ENCODE measurements at places on chromosomes 12 and 14.

DNA sequence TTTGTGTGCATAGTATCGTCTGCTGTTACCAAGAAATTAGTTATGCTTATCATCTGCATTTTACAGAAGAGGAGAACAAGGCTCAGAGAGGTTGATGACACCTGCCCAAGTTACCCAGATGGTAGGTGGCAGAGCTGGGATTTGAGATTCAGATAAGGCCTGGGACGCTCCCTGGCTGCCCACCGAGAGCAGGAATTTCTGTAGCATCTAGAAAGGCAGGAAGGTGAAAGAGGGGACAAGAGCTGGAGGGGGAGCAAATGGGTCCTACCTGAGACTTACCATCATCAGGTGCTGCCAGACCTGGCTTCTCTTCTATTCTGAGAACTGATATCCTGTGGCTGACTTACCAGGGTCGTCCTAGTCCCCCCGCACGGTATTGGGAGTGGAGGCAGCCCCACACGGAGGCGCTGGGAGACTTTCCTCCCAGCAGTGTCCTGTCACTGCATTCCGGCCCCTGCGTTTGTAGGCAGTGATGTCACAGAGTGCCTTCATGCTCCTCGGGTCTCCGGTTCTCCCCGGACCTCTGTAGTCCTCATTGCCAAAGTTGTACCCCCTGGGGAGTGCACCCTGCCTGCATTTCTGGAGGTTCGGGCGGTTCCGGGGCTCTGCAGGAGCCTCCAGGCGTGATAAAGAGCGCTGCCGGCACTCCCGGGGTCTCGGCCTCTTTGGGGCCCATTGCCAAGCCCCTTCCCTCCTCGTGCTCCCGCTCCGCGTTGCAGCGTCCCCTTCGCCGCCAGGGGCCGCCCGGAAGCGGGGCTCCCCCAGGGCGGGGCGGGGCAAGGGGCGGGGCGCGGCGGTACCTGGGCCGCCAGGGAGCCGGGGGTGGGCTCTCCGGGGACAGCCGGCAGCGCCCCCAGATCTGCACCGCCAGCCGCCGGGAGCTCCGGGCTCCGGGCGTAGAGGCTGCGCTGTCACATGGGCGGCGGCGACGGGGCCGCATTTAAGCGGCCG, at the start of gene CABP1:
Gene CABP1, plus strand, starts transcription at position 856 of the 951 bp plus-strand sequence. Its CDS starts 60 bp downstream, at position 916.
- DNase-seq, result peak; percentile 35

GRCh38 chr12:107610021-107610859, 75.4 kb upstream of the PWP1 start:
- peak; percentile 16 for DNase-seq

- no peak for DNase-seq
Observed at GRCh38 chr14:105899657-105900397, 373.4 kb downstream of the TMEM121 start.

DNA sequence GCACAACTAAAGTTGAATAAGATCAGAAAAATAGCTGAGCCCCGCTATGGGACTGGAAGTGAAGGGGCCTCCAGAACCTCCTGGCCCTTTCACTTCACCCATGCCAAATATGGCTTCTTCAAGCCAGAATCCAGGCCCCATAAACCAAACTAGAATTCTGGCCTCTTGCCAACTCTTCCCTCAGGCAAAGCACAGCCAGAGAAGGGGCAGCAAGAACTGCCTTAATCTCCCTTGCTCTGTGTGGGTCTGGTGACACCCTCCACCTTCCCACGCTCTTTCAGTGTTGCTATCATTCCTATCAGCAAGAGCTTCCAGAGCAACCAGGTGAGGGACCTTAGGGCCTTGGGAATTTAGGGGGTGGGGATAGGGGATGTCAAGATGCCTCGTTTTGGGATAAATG, 3.1 kb upstream of the PNMA1 start:
- DNase-seq, result no peak
